ENCODE measurements at places on chromosomes 2 and 18.

DNA sequence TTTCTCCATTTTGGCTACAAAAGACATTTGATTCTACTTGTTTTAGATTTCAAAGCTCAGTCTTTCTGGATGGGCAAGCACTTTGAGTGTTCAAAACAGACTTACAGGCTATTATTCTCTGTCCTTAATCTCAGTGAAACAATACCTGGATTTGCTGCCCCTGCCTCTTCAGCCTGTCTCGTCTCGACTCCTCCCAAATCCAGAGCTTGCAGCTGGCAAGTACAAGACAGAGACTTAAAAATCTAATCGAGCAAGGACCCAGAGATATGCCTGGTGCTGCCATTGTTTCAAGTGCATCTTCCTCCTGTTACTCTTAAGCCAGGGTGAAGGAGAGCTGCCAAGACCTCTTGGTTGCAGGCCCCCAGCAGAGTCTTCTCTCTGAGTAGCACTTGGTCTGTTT lies 59.2 kb downstream of the LRRC30 start:
- no peak for DNase-seq

- DNase-seq: no peak
These were observed 18.9 kb upstream of the ALLC start for GRCh38 chr2:3639015-3639630.

DNA sequence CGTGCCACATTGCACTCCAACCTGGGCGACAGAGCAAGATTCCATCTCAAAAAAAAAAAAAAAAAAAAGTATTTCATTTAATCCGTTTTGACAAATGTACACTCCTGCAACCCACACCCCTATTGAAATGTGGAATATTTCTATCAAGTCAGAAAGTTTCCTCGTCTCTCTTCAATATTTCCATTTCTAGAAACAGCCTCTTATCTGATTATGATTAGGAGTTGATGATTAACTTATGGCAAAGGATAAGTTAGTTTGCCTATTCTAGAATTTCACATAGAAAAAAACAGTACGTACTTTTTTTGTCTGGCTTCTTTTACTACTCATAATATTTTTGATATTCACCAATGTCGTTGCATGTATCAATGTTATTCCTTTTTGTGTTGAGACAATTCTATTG lies 107.1 kb upstream of the DNMT3A start:
- DNase-seq: no peak

DNA sequence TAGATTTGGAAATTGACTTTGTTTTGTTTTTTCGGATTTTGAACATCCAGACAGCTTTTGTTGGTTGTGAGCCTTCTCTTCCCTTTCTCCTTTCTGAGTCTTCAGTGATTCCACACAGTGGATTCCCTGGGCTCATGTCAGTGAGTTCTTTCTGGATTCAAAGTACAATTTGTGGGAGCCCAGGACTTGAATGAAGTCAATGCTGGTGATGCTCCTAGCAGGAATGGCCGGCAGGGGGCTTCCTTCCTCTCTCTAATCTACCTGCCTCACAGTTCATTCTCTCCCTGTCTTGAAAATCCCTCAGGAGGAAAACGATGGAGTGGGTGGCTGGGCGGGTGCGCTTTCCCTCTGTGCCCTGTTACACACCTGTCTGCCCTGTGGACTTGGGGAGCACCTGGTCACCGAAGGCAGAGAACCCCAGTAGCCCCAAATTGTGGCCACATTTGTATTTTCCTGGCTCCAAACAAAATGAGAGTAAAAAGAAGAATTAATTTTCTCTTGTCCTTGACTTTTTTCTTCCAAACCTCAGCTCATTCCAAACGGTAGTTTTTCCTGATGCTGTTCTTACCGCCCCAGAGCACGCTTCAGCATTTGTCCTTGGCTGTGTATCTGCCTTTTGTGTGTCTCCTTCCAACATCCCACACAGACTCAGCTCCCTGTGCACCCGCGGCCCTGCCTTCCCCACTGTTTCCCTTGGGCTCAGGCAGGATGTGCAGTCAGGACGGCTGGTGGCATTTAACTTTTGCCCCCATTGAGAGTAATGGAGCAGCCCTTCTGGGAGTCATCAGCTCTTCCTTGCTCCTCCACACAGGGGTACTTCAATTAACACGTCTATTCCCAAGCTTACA lies 86.6 kb downstream of the MARCO start:
- no peak for DNase-seq

- DNase-seq: no peak
These were observed 65.3 kb downstream of the PMS1 start for GRCh38 chr2:189849550-189849949.

DNA sequence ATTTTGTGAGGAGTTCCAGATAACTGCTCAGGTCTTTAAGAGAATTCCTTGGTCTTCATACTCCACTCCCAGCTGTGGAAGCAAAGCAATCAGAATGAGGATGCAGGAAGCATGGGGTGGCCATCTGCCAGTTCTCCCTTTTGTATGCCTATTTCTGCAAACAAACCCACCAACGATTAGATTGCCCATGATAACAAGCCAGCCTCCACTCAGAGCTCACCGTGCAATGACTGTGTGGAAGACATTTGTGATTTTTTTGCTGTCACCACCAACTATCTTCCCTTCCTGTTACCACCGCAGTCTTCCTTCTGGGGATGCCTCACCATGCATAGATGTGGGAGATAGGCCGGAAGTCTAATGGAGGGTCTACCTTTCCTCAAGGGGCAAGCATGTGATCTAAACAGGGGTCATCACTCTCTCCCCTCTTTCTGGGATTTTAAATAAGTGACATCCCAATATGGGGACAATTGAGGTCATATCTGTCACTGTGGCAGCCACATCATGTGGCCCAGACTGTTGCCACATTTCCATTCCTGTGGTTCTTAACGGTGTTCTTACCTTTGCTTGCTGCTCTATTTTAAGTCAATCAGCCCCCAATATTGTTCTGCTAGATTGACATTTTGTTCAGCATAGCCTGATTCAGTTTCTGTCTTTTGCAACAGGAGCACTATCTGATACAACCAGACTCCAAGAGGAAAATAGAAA lies 4.4 kb downstream of the AFF3 start:
- DNase-seq: no peak

DNA sequence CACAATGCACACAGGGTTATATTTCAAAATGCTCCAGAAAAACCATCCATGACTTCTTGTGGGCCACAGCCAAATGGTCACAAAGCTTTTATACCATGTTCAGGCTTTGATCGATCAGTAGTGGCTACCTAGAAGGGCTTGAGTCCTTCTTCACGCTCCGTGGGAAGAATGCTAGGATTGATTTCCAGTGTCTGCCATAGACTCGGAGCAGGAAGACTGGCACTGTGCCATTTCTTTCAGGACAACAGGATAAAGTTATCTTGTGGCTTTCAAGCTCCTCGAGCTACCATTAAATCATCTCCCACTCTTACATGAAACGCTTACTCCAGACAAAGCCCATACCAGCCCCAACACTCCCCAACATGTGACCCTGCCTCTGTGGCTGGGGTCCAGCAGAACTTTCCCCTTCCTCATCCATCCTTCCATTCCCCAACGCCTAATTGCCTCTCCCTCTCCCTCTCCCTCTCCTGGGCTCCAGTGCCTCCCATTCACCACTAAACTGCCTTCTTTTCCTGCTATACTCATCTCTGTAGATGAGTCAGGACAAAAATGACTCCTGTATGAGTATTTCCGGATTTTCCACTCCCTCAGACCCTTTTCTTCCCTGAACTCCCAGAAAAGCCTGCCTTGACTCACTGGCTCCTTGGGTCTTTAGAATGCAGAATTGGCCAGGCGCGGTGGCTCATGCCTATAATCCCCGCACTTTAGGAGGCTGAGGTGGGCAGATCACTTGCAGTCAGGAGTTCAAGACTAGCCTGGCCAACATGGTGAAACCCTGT lies 40.9 kb downstream of the ADD2 start:
- no peak for DNase-seq

DNA sequence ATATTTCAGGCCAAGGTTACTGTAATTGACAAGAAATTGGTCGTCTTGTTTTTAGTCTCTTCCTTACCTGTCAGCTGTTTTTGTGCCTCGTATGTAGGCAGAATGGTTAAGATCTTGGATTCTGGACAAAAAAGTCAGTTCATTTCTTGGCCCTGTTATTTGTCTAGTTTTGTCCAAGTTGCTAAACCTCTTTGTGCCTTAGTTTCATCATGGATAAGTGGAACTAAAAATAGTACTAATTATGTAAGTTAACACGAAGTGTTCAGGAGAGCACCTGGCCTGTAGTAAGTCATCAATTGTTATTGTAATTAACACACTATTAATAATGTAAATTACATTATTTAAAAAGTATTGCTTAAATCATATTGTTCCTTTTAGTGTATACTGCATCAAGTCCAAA lies 148.0 kb downstream of the PARD3B start:
- DNase-seq: no peak

- no peak for DNase-seq
These were observed 386.9 kb downstream of the FIGN start for GRCh38 chr2:163348857-163349380.

DNA sequence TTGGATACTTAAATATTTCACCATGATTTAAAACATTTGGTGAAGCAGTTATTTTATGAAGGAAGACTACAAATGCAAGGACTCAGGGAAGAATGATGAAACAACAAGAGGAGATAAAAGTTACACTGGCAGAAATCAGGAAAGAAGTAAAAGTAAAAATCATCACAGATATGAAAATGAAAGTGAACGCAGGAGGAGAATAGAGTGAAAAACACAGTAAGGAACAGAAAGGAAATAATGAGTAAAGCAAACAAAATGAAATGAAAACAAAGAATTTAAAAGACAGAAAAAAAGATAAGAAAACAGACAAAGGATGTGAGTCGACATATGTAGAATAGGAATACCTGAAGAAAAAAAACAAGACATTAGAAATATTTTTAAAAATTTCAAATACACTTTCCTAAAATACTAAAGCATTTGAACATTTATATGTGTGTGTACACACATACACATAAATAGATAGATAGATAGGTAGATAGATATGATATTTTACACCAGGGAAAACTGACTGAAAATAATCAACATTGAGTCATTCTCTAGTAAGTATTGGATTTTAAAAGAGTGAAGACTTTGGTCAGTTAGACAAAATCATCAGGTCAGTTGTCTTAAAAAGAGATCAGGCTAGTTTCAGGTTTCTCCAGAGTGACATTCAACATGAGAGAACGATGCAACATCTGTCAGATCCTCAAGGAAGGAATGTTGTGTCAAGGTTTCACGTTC lies 12.1 kb upstream of the KDSR start:
- no peak for DNase-seq

DNA sequence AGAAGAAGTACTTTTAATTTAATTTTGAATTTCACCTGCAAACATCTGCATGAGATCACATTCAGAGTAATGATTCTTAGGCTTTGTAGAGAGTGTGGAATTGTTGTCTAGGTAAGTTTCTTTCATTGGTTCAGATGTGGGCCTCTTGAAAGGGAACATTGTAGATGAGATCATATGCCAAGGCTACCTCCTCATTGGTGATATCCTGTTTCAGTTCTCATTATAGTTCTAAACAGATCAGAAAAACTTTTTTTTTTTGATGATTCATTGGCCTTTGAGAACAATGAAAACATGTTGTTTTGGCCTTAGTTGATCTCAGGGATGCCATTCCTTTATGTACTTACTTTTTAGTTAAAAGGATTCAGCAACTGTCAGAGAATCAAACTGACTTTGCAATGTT lies 44.5 kb downstream of the EML6 start:
- no peak for DNase-seq

- no peak for DNase-seq
These were observed 10.5 kb downstream of the MAPRE3 start for GRCh38 chr2:26980971-26981370.

GRCh38 chr2:64989982-64990614 lies 899 bp downstream of the SLC1A4 start:
- DNase-seq: no peak

- DNase-seq: no peak
These were observed 149.7 kb upstream of the ZNF236 start for GRCh38 chr18:76672627-76673026.

GRCh38 chr2:170044751-170045478 lies 133.0 kb upstream of the MYO3B start:
- DNase-seq: no peak

DNA sequence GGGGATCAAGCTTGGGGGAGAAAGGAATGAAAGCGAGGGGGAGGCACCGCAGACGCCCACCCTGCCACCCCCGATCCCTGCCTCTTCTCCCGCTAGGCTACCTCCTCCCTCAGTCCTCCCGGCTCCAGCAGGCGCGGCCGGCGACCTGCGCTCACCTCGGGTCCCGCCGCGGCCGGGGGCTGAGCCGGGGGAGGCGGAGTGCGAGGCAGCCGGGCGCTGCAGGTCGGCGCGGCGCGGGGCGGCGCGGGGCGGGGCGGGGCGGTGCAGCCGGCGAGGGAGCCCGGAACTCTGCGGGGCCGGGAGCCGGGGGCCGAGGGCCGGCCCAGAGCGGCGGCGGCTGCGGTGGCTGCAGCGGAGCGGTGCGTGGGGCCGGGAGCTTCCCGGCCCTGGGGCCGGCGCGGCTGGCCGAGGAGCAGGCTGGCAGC lies 477 bp downstream of the ACVR1 start:
- peak; percentile 28 for DNase-seq

DNA sequence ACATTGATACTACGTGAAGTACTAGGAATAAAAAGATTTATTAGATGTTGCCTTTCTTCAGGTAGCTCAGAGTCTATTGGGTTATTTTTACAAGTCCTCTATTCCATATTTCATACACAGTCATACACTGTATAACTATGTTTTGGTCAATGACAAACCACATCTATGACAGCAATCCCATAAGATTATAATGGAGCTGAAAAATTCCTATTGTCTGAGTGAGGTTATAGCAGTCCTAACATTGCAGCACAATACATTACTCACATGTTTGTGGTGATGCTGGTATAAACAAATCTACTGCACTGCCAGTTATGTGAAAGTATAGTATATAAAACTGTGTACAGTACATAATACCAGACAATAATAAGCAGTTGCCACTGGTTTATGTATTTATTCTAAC lies 595.1 kb downstream of the MBD2 start:
- no peak for DNase-seq

- DNase-seq: no peak
These were observed 17.3 kb downstream of the PROKR1 start for GRCh38 chr2:68660658-68661057.

DNA sequence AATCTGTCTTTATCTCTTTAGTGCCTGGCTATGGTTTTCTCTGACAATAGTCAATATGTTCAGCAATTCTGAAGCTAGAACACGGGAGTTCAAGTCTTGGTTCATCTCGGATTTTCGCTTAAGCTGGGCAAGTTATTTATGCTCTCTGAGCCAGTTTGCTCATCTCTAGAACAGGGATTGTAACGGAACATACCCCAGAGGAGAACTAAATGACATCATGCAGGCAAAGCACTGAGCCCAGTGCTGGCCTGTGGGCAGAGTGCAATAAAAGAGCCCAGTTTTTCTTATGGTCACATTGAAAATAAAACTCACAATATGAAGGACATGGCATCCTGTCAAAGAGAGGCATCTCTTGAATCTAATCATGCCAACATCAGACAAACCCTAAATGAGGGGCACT lies 143.9 kb downstream of the ZBTB7C start:
- no peak for DNase-seq

DNA sequence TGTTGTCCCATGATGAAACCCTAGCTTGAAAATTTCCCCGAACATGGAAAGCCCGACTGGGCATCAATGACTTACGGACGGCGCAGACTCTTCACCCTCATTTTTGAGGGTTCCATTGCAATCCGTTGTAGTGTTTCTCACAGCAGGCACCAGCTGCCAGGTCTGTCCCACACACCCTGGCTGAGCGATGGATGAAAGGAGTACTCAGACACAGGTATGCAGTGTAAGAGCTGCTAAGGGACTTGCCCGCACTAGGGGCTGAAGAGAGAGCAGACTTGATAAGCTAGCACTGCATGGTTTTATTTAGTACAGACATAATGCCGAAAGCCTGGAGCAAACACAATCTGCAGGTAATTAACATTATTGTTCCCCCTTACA lies 15.8 kb downstream of the DYNAP start:
- no peak for DNase-seq

GRCh38 chr2:173397539-173397938 lies 42.9 kb downstream of the CDCA7 start:
- no peak for DNase-seq

All from stimulated activated CD4-positive, alpha-beta T cell treated with anti-CD3 and anti-CD28 coated beads, Interleukin-2, amount 100 ng/mL, for 4 hours (primary cell).